ENCODE measurements at places on chromosomes 16 and 17.
A peak's percentile ranks its signal among the peaks of the same experiment; 100 is the strongest.

DNA sequence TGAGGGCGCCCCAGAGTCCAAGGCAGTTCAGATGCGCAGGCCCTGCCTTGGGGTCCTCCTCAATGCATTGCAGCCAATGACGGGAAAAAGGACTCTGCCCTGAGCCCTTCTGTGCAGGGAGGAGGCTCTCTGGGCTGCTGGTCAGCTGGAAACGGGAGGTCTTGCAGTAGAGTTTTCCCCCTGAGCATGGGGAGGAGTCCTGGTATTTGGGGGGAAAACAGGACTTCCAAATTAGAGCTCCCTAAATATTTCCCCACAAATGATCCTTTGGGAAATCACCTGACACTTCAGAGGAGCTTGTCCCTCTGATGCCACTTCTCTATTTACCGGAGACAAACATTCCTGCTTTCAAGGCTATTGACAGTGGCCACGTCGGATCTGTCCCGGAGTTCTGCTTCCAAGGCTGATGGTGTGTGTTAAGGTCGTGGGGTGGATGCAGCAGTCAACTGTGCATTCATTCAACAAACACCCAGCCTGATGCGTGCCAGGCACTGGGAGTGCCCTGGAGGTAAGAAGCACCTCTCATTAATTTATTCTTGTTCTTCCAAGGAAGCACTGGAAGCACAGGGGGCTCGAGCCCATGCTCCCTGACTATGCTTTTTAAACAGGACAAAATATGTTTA is 73.0 kb upstream of the DNAH17 start:
- no peak for DNase-seq

DNA sequence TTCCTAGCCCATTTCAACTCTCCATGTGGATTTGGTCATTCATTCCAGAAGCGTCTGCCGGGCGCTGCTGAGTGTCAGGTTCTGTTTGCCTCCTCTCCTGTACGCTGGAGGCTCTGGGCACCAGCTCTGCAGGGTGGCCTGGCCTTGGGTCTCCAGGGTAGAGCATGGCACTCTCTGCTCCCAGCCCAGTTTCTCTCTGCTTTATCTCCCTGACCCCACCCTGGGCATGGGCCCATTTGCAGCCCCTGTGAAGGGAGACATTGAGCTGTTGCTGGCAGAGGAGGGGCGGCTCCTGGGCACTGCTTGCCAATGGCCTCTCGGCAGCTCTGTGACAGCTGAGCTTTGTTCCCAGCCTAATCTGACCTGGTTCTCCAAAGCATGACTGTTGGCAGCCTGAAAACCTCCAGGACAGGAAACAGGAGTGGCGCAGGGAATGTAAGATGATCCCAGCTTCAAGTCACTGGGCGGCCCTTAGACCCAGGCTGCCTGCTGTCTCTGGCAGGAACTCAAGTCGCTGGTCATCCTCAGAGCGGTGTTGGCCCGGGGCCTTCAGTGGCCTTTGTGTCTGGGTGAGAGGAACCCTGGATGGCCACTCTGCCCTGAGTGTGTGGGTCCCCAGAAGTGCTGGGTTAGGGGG is 146.8 kb downstream of the SEC14L1 start:
- DNase-seq = no peak

GRCh38 chr16:27531186-27531585 is 18.5 kb downstream of the GTF3C1 start:
- no peak for DNase-seq

DNA sequence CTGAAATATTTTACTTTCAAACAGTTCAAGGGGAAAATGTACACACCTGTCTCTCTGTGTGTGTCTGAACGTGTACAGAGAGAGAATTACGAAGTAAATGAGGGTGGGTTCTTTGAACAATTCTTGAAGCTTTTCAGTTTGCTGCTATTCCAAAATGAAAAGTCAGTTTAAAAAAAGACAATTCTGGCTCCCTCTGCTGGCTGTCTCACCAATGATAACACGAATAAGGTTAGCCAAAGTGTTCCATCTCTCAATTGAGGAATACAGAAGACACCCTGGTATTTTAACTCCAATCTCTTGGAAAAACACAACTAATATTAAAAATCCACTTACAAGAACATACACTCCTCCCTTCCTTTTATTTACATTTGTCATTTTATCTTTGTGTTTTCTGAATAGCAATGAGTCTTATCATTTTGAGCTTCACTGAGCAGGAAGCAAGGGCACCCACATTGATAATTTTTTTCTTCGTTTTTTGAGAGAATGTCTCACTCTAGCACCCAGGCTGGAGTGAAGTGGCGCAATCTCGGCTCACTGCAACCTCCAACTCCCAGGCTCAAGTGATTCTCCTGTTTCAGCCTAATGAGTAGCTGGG is 20.5 kb downstream of the EFTUD2 start:
- DNase-seq = no peak

DNA sequence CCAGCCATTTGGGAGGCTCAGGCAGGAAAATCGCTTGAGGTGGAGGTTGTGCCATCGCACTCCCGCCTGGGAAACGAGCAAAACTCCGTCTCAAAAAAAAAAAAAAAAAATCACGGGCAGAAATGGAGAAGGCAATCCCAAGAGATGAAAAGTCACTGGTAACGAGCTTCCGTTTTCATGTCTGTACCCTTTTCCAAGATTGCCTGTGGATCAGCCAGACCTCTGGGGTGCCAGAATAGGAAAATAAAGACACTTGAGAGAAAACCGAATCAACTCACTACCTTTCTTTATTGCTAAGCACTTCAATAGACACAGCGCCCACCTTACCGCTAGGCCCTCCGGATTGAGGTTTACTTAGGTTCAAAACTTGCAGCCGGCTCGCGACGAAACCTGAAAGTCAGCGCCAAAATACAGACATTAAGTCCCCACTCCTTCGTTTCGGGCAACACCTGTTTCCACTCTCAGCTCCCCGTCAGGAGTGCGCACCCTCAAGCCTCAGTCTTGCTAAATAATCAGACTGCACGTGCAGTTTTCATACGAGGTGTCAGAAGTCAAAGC is 970 bp upstream of the TRAF7 start:
- peak; percentile 46 for DNase-seq

DNA sequence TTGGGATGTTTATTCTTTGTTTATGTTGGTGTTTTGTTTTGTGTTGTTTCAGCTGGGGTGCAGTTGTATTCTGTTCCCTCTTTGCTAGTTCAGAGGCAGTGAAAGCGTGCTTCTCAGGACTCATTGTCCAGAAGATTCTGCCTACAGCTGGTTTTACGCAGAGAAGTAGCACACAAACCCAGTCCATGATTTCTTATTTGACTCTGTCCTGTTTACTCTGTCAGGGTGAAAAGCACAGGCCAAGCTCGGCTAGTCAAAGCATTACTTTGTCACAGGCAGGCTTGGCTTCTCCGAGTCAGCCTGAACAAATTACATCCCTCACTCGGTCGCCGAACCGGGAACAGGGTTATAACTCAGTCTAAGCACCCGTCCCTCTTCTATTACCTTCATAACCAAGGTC is 435.0 kb downstream of the MAF start:
- DNase-seq = no peak

GRCh38 chr16:48596326-48596725 is 13.7 kb downstream of the N4BP1 start:
- peak; percentile 27 for DNase-seq

DNA sequence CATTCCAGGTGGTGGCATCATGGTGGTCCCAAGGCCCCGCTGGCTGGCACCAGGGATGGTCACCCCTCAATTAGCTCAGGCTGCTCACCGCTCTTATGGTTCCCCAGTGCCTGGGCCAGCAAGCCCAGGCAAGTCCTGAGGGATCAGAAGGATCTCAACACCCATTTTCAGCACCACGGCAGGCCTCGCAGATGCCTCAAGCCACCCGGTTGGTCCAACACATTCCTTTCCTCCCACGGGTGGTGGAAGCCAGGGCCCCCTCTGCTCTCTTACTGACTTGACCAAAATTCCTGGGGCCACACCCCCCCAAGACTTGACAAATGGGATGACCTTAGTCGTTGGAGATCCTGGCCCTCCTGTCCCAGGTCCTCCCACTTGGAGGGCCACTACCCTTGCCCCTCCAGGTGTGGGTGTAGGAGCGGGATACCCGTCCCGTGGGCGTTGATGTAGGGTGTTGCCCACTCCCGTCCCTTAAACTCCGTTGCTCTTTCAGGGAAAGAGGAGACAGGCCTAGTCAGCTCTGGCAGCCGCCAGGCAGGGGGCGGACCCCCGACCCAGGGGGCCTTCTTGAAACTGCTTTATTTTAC is 5.9 kb downstream of the ZNF205 start:
- no peak for DNase-seq

- DNase-seq = peak; percentile 34
These were observed 2.8 kb upstream of the XAF1 start for GRCh38 chr17:6753006-6753445.

GRCh38 chr16:4537376-4538343 is 913 bp downstream of the CDIP1 start:
- peak; percentile 14 for DNase-seq

DNA sequence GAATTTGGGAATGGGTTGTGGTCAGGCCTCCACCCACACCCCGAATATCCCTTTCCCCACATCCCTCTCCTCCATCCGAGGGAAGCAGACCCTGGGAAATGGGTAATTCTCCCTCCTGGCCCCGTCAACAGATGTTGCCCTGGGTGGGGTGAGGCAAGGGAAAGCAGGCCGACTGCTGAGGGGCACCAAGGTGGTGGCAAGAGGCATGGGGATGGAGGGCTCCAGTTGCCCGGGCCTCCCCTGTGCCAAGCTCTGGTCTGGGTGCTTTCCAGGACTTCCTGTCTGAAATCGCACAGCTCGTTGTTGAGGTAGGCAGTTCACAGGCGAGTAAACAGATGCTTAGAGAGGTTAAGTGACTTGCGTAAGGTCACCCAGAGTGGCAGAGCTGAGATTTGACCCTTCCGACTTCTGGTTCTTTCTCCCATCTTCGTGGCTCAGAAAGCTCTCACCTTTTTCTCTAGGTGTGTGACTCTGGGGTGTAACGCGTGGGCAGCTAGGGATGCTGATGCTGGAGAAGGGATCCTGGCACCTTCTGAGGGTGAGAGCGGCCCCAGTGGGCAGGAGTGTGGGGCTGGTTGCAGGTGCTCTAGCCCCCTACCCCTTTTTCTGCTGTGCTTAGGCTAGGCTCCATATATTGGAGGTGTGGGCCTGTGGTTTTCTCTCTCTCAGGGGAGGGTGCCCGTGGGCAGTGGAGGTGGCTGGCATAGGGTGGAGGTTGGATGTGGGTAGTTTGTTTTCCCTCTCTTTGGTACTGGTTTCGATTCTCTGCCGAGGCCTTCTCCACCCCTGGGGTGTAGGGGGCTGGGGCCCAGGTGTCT is 17.2 kb downstream of the RARA start:
- DNase-seq = no peak

- DNase-seq = no peak
These were observed 932 bp downstream of the ZNF267 start for GRCh38 chr16:31874366-31875111.

DNA sequence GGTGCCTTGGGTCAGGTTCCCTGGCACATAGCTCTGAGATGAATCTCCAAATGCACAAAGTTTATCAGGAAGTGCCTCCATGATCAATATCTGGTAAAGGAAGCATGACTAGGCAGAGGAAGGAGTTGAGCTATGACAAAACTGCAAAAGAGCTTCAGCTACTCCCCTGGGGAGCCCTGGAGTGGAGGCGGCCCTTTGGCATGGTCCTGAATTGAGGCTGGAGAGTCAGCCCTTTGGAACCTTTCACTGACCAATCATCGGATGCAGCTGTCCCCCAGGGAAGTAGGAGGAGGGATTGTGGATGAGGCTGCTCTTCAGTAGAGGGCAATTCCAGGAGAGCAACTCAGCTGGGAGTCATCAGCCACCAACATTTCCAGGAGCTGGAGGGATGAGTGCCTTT is 46.1 kb upstream of the NLRP1 start:
- DNase-seq = no peak

GRCh38 chr16:77881355-77882030 is 93.1 kb downstream of the VAT1L start:
- DNase-seq = no peak

DNA sequence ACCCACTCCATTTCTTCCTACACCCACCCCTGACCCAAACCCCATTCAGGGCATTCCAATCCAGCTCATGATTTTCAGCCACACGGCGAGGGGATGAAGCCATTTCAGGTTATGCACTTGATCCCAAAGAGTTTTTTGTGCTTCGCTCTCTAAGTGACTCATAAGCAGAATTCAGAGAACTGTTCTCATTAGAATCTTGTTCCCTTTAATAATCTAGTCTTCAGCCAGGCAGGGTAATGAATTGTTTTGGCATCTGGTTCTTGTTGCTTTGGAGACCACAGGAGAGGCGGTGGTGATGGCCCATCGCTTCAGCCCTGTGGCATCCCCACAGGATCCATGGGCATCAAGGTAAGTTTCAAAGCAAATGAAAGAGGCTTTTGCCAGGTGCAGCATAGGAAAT is 4.8 kb upstream of the KRT31 start:
- no peak for DNase-seq

DNA sequence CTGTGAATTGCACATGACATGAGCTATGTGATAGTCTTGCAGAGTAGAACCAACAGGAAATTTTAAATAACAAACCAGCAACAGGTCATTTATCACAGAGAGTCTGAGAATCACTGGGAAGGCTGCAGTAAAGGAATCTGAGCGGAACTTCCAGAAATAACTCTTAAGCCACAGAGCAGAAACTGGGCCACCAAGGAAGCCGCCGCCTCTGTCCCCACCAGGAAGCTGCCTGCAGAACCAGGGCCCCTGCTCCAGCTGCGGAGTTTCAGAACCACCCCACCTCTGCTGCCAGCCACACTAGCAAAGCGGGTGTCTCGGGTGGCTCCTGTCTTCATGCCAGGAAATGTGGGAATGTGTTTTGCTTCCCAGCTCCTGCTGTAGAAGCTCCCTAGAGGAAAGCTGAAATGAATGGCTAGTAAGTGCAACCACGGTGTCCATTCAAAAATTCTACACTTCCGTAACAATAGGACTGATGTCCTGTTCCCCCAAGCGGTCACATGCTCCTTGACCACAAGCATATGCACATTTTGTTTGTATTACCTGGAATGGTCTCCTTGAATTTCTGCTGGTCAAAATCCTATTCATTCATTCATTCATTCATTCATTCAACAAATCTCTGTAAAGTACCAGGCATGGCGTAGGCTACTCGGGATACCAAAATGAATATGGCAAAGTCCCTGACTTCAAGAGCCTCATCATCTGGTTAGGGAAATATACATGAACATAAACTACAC is 7.7 kb upstream of the ITPRIPL2 start:
- DNase-seq = no peak

GRCh38 chr17:8821446-8822105 is 22.4 kb upstream of the MFSD6L start:
- no peak for DNase-seq

GRCh38 chr17:68705714-68706076 is 104.5 kb upstream of the FAM20A start:
- no peak for DNase-seq

- DNase-seq = no peak
These were observed 209.4 kb downstream of the KATNIP start for GRCh38 chr16:27759301-27759871.

GRCh38 chr17:73598212-73598611 is 46.0 kb downstream of the SDK2 start:
- no peak for DNase-seq

DNA sequence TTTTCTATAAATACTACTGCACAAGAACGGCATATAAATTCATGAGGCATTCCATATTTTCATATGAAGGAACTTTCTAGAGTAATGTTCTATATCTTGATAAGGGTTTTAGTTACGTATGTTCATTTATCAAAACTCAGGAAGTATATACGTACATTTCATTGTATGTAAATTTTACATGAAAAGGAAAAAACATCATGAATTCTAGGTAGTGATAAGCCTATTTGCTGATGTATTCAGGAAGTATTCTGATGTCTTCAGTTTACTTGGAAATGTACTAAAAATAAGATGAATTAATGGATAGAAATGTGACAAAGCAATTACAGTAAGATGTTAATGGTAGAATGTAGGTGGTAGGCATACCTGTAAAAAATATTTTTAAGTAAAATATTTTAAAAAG is 4.7 kb downstream of the DGKE start:
- no peak for DNase-seq

Data from stimulated activated CD4-positive, alpha-beta T cell treated with anti-CD3 and anti-CD28 coated beads, Interleukin-4, amount 100 ng/mL, for 1 hour (primary cell).